ENCODE measurements at places on chromosomes 1 and 21. TPM values are rescaled to one million over a fixed set of nuclear protein-coding genes. Genes with fewer than 3 reads are reported as not detected.

The PRELP gene
- 232 TPM for polyA plus RNA-seq

The VWA5B1 gene
- 0.51 TPM for polyA plus RNA-seq

The MSH4 gene
- 0.10 TPM for polyA plus RNA-seq

The SPRR2F gene
- polyA plus RNA-seq: not detected

The DAB1 gene
- polyA plus RNA-seq: 0.86 TPM

The MAGI3 gene
- polyA plus RNA-seq: 6.1 TPM

The FCRLA gene
- polyA plus RNA-seq: not detected

Data from urinary bladder (tissue), 4 donors.